ENCODE measurements at places on chromosomes 16 and 17. TPM values are rescaled to one million over a fixed set of nuclear protein-coding genes. Genes with fewer than 3 reads are reported as not detected.

The PRSS33 gene
- 0.39 TPM for total RNA-seq

GRCh38 chr16:75208242-75208825 lies 1.4 kb upstream of the CTRB2 start:
- H3K27me3 ChIP-seq: no peaks in the 10 kb centered on the region
- H3K36me3 ChIP-seq: no peaks in the 10 kb centered on the region
- DNase-seq: no peak

DNA sequence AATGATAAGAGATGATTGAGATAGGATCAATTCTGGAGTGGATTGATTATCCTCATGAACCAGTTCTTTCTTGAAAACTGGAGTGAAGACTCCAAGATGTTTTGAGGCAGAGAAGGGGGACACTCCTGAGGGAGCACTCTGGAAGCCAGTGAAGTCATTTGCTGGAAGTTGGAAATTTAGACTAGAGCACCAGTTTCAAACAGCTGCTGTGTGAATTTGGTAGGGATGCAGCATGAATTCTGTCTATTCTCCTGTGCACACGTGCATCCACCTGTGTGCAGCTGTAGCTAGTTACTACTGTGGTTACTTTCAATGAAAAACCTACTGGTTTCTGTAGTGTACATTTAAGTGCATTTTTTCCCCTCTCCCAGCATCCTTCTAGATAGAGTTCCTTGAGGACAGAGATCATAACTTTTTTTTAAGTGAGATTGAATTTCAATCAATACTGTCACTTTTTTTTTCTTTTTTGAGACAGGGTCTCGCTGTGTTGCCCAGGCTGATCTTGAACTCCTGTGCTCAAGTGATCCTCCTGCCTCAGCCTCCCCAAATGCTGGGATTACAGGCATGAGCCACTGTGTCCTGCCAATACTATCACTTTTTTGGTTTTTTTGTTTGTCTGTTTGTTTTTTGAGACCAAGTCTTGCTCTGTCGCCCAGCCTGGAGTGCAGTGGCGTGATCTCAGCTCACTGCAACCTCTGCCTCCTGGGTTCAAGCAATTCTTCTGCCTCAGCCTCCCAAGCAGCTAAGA lies 65.9 kb downstream of the TUBD1 start:
- no peaks in the 10 kb centered on the region for H3K27me3 ChIP-seq
- no peak overlapping the region for H3K4me3 ChIP-seq
- no peak overlapping the region for H3K27ac ChIP-seq
- no peak for DNase-seq
- peaks cover 25% of the 10 kb centered on the region for H3K4me1 ChIP-seq

DNA sequence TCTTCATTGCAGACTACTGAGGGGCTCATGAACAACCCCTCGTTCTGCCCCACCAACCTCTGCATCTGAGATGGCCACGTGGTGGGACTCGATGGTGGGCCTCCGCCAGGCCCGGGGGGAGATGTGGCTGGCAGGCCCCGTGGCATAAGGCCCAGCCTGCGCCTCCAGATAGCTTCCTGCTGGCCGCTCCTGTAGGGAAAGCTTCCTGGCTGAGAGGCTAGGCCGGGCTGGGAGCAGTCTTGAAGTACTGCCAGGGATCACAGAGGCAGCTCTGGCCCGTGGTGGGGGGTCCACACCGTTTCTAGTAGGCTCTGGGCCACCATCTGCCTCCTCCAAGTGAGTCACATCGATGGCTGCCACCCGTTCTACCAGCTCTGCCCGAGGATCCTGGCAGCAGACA lies 7.6 kb downstream of the CAMKK1 start:
- H3K4me1 ChIP-seq: peaks cover 6% of the 10 kb centered on the region
- H3K27me3 ChIP-seq: peaks cover 4% of the 10 kb centered on the region
- no peaks in the 10 kb centered on the region for H3K36me3 ChIP-seq
- H3K27ac ChIP-seq: no peak overlapping the region
- no peak overlapping the region for H3K4me3 ChIP-seq

- H3K27ac ChIP-seq: no peak overlapping the region
- H3K4me3 ChIP-seq: no peak overlapping the region
- no peaks in the 10 kb centered on the region for H3K27me3 ChIP-seq
Observed at GRCh38 chr16:52499060-52499440, 47.9 kb downstream of the TOX3 start.

GRCh38 chr16:68422396-68422960 lies 25.8 kb downstream of the SMPD3 start:
- peaks cover 3% of the 10 kb centered on the region for H3K27me3 ChIP-seq
- no peaks in the 10 kb centered on the region for H3K36me3 ChIP-seq

- no peaks in the 10 kb centered on the region for H3K27me3 ChIP-seq
- H3K27ac ChIP-seq: no peak overlapping the region
- no peak for DNase-seq
- no peaks in the 10 kb centered on the region for H3K36me3 ChIP-seq
- peak overlapping the region; percentile 89 for H3K4me3 ChIP-seq
- peaks cover 33% of the 10 kb centered on the region for H3K4me1 ChIP-seq
Observed at GRCh38 chr17:42982266-42982665, 1.9 kb downstream of the RUNDC1 start.

- no peak for DNase-seq
- H3K27me3 ChIP-seq: no peaks in the 10 kb centered on the region
- H3K4me3 ChIP-seq: no peak overlapping the region
- peaks cover 3% of the 10 kb centered on the region for H3K36me3 ChIP-seq
- H3K4me1 ChIP-seq: peaks cover 16% of the 10 kb centered on the region
Observed at GRCh38 chr16:14102925-14103720, 32.0 kb downstream of the MRTFB start.

GRCh38 chr17:67322042-67322787 lies 44.2 kb downstream of the PSMD12 start:
- H3K4me1 ChIP-seq: no peaks in the 10 kb centered on the region
- H3K27me3 ChIP-seq: no peaks in the 10 kb centered on the region
- H3K27ac ChIP-seq: no peak overlapping the region
- H3K36me3 ChIP-seq: no peaks in the 10 kb centered on the region
- no peak for DNase-seq

DNA sequence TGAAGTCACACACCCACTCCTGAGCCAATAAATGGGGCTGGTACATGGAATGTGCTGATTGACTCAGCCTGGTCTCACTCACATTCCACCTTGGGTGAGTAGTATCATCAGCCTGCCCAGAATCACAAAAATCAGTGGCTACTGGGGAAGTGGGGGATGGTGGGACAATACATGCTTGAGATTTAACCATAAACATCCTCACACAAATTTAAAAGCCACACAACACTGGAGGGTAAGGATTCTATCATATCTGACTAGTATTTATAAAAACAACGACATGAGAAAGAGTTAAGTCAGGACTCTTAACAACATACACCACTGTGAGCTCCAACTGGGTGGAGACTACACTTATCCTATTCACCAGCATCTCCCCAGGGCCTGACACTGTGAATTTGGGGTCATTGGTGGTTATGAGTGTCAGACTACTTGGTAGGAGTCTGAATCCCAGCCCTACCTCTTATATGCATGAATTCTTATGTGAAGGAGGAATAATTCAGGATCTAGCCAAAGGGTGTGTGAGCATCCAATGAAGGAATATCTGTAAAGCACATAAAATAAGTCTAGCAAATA lies 26.0 kb upstream of the IRX6 start:
- no peak overlapping the region for H3K27ac ChIP-seq
- H3K4me1 ChIP-seq: peaks cover 23% of the 10 kb centered on the region
- no peak for DNase-seq

DNA sequence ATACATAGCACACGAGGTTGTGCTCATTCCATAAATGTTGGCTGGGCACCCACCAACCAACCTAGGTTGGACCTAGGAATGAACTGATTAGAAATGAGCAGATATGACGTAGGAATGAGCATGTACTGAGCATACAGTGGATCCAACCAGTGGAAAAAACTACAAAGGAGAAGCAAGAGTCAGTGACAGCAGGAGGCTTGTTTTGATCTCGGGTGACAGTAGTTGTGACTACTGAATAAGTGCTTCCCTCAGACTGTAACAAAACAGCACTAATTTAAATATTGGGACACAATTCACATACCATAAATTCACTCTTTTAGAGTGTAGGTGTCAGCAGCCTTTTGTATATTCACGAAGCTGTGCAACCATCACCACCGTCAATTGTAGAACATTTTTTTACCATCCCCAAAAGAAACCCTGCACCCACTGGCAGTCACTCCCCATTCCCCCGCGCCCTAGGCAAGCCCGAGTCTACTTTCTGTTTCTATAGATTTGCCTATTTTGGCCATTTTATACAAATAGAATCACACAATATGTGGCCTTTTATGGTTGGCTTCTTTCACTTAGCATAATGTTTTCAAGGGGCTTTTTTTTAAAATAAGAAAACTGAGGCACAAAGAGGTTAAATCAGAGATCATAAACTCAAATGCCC lies 7.0 kb downstream of the VAC14 start:
- peaks cover 13% of the 10 kb centered on the region for H3K4me1 ChIP-seq
- H3K27me3 ChIP-seq: no peaks in the 10 kb centered on the region
- H3K27ac ChIP-seq: peak overlapping the region; percentile 65
- DNase-seq: no peak
- H3K36me3 ChIP-seq: no peaks in the 10 kb centered on the region

DNA sequence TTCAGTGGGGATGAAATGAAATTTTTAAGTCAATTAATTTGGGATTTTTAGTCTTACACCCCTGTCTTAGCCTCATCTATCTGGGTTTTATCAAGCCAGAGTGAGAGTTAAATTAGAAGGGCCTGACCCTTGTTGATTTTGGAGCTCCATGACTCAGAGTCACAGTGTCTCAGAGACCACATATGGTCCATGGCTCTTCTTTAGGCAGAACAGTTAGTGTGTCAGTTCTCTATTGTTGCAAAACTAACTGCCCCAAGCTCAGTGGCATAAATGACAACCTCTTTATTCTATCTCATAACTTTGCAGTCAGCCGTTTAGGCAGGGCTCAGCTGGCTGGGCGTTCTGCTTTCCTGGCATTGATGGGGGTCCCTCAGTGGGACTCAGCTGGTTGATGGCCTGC lies 44.7 kb downstream of the IRF8 start:
- no peak overlapping the region for H3K4me3 ChIP-seq
- no peak for DNase-seq
- H3K4me1 ChIP-seq: peaks cover 8% of the 10 kb centered on the region
